ENCODE measurements at places on chromosomes 12 and 14.

DNA sequence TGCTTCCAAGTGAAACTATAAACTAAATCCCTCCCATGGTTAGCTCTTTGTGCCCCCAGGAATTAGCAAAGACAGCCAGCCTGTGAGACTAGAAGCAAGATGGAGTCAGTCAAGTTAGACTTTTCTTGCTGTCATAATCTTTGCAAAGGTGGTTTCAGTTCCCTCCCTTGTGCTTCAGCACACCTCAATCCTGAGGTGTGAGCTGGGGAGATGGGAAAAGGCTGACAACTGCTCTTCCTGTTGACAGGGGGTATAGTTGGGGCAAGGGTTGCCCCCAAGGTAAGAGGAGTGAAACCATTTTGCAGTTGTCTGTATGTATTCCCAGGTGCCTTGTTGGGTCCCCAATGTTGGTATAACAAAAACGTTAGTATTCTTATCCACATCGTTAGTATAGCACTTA, 12.3 kb upstream of the CPM start:
- no peak for DNase-seq

- no peak for DNase-seq
These were observed 37.3 kb downstream of the KCNA5 start for GRCh38 chr12:5081016-5081415.

DNA sequence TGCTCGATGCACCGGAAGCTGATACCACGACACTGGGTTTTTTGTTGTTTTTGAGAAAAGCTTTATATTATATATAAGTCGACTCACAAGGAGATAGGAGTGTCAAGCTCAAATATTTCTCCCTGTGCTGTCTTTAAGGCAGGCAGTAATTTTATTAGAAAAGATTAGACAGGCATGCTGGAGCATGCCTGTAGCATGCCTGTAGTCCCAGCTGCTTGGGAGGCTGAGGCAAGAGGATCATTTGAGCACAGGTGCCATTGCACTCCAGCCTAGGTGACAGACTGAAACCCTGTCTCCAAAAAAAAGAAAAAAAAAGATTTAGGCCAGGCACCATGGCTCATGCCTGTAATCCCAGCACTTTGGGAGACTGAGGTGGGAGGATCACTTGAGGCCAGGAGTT, 51.8 kb downstream of the GNS start:
- DNase-seq, result no peak

DNA sequence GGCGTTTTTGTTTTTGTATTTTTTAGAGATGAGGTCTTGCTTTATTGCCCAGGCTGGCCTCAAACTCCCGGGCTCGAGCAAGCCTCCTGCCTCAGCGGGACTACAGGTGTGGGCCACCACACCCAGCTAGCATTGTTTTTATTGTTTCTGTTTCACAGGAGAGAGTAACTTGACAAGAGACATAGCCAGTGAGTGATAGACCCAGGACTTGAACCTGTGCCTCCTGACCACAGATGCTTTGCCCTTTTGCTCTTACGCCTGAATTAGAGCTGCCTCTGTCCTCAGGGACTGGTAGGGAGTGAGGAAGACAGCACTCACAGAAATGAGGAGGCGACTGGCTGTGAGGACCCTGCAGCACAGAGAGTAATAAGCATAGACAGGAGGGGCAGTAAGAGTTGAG, 2.3 kb downstream of the EVL start:
- no peak for DNase-seq

- DNase-seq, result no peak
These were observed 1348.0 kb downstream of the TMEM121 start for GRCh38 chr14:106874350-106874749.

- DNase-seq, result no peak
These were observed 14.5 kb upstream of the MAP1LC3B2 start for GRCh38 chr12:116544656-116545055.

GRCh38 chr14:77008541-77008940, 20.0 kb downstream of the IRF2BPL start:
- no peak for DNase-seq

DNA sequence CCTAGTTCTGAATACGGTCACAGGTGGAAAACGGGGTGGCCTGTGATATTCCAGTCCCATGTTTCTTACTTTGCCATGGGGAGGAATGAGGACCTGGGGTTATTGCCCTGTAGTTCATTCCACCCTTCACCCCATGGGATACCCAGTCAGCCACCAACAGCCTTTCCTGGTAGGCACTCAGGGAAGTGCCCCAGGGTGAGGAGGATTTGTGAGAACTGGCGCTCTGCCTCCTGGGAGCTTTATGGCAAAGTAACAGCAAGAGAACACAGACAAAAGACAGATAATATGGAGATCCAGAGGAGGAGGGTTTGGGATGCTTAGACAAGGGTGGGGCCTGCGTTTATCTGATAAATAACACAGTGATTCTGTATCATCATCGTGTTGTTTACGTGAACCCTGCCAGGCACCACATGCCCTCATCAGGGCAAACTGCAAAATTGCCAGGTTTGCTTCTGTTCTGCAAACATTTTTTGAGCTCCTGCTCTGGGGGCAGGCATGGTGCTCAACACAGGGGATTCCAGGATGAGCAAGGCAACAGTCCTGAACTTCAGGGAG, 223.5 kb downstream of the SLC41A2 start:
- DNase-seq, result no peak

DNA sequence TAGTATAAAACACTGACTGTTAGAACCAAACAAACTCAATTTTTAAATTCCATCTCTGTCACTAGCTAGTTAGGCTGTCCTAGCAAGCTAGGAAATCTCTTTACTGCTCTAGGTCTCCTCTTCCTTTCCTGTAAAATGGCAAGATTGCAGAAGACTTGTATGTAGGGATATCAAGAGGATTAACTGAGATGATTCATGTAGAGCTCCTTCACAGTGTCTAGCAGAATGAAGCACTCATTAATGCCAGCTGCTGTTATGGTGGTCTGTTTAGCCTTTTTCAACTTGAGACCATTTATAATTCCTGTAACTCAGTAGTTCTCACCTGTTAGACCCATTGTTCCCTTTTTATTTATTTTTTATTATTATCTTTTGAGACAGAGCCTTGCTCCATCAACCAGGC, 67.8 kb upstream of the KCNH3 start:
- no peak for DNase-seq

DNA sequence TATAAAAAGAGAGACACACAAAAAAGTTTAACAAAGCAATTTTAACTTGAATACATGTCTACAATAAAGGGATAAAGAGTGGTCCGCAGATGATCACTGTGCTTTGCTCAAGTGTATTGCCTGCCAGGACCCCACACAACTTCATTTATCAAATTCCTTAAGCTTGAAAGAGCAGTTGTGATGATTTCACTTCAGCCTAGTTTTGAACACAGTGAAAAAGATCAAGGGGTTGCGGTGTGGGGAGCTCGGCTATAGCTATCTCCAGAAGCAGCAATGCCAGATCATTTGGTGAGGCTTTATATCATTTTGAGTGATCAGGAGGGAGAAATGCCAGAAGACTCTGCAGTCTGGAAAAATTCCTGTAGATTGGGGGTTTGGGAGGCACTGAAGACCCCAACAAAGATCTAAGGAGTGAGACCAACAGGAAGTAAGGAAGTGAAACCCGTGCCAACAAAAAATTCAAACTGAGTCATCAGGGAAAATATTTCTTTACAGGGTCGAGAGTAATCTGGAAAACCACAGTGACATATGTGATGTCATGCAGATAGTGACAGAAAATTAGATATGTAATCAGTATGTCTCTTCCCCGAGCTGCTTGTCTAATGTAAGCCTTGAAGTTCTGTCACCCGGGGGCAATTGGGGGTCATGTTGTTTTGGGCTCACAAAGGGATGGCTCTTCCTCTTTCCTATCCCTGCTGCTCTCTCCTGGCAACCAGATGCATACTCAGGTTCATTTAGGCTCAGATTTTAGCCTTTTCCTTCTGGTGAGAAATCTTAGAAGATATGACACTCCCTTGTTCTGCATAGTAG, 221.8 kb downstream of the MSRB3 start:
- DNase-seq, result no peak

DNA sequence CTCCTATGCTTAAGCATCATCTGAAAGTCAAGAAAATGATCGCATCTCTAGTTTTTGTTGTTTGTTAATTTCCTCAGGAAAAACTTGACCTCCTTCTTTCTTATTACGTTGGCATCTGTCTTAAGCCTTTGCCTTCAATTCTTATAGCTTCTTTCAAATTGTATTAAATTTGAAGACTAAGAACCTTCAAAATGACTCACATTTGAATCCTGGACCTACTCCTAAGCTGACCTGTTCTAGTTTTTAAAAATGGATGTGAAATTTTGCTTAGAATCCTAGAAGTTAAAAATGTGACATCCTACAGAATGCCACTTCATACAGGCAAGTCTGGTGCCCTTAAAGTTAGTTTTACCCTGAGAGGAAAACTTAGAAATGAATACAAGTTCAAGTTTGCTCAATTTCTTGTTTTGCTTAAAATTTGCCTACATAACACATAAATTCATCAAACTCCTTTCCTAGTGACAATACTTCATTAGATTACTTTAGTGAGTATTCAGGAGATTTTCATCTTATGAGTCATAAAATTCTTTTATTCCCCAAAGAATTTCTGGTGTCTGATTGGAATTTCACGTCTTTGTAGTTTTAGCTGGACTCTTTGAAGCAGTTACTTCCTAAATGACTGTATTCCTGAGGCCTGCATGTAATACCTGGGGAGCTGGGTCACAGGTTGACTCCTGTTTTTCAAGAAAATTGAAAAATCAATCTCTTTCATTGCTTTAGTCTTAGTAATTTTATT, 152.3 kb downstream of the MSRB3 start:
- DNase-seq, result no peak

DNA sequence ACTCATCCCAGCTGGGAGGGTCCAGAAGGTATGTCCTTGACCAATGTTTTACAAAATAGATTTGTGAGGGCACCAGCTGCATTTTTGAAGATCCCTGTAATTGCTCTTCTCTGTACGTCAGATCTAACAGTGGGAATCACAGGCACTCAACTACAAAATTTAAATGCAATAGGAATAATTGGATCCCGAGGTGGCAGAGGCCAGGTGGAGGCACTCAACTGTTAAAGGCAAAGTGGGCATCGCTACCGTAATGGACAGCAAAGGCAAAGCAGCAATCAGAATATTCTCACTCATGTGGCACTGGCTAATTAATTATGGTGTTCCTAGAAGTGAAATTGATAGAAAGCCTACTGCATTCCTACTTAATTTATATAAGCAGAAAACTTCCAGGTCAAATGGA, 27.9 kb upstream of the PSMC1 start:
- DNase-seq, result no peak

GRCh38 chr12:97556302-97556779, 93.7 kb downstream of the RMST start:
- DNase-seq, result no peak

GRCh38 chr12:89173096-89173495, 179.2 kb downstream of the DUSP6 start:
- no peak for DNase-seq

GRCh38 chr14:47619392-47619791, 56.0 kb downstream of the MDGA2 start:
- no peak for DNase-seq
